ENCODE measurements at places on chromosomes 7 and 10.
A peak's percentile ranks its signal among the peaks of the same experiment; 100 is the strongest.

DNA sequence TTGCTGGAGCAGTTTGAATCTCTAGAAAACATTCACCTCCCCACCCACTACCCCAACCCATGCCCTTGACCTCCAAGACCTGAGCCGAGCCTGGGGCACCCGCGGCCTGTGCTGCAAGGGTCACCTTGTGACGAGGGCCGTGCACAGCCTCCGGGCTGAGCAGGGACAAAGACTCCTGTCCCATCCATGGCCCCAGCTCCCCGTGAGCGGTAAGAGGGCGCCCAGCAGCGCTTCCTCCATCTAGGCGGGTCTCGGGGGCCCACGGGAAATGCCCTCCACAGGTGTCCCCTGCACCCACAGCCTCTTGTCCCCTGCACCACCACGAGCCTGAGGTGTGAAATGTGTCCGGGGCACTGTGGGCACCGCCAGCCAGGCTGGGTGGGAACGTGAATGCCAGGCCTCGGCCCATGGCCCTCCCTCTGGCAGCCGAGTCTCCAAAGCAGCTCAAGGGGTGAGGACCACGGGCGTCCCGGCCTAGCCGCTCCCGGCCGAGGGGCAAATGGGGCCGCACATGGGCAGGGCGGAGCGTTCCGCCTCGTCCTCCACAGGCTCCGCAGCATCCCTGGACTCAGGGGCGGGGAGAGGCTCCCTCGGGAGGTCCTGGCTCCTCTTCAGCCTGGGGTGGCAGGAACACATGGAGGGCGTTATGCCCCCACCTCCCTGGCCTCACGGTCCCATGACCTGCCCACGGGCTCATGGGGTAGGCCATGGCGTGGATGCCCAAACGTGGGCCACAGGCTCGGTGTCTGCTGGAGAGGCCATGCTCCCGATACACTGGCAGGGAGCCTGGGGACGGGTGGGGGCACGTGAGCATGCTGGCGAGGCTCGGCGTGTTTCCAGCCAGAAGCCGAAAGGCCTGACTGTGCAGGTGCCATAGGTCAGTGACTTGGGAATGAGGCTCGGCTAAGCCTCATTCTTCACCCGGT, 21.1 kb downstream of the DPYSL4 start:
- no peak for DNase-seq

DNA sequence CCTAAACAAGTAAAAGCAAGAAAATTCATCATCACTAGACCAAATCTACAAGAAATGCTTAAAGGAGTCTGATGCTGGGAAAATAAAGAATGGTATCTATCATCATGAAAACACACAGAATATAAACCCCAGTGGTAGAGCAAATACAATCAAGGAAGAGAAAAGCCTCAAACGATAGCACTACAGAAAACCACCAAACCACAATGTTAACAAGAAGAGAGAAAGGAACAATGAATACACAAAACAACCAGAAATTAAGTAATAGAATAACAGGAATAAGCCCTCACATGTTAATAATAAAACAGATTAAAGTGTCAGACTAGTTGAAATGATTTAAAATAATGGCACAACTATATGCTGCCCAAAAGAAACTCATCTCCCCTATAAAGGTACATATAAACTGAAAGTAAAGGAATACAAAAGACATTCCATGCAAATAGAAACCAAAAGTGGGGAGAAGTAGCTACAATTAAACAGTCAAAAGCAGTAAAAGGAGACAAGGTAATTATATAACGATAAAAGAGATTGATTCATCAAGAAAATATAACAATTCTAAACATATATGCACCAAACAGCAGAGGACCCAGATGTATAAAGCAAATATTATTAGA, 77.3 kb downstream of the JMJD1C start:
- DNase-seq: no peak

- no peak for DNase-seq
Measured at GRCh38 chr7:41928781-41929180, 225.9 kb upstream of the INHBA start.

DNA sequence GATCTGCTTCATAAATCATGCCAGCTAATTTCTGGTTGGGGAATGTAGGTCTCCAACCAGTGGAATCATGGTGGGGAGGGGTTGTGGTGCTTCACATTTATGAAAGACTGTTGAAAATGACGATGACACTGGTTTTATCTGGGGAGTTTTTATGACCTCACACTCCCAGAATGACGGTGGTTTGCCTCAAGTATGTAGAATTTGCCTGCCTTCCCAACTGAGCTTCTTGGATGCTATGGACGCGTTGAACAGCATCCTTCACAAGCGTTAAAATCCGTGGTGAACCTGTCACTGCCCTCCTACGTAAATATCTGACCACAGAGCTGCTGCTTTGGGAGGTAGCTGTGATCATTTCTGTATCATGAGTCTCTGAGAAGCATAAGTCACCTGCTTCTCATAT, 3.3 kb downstream of the INSYN2A start:
- no peak for DNase-seq

- DNase-seq: no peak
Measured at GRCh38 chr7:108285003-108285368, 154.8 kb upstream of the LAMB4 start.

GRCh38 chr10:24168258-24169170, 40.4 kb upstream of the KIAA1217 start:
- DNase-seq: no peak

DNA sequence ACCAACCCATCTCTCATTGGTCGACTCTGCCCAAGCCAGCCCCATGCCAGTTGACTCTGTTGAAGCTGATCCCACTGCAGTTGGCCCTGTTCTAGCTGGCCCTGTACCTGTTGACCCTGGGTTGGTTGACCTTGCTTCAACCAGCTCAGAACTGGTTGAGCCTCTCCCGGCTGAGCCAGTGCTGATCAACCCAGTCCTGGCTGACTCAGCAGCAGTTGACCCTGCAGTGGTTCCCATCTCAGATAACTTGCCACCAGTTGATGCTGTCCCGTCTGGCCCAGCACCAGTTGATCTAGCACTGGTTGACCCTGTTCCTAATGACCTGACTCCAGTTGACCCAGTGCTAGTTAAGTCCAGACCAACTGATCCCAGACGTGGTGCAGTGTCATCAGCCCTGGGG, 7.4 kb downstream of the PPRC1 start:
- DNase-seq: no peak

DNA sequence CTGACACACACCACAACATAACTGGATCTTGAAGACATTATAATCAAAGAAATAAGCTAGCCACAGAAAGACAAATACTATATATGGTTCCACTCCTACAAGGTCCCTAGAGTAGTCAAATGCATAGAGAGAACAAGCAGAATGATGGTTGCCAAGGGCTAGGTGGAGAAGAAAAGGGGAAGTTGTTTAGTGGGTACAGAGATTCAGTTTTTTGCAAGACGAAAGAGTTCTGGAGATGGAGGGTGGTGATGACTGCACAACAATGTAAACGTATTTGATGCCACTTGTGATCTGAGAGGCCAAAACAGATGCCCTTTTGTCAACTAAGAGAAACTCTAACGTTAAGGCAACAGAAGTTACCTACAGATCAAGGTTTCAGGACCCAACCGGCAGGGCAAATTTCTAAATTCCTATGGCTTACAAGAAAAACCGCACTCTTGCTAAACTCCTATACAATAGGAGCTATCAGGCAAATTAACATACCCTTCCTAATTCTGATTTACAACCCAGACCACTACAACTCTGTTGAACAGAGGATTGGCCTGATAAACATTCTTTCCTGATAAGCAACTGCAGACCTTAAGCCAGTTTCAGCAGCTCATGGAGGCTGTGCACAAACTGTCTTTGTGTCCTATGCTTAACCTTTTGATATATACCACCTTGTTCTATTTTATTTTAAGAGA, 69.0 kb downstream of the FAM107B start:
- DNase-seq: peak; percentile 16

GRCh38 chr7:135160098-135160857, 10.2 kb downstream of the CYREN start:
- DNase-seq: peak; percentile 59

DNA sequence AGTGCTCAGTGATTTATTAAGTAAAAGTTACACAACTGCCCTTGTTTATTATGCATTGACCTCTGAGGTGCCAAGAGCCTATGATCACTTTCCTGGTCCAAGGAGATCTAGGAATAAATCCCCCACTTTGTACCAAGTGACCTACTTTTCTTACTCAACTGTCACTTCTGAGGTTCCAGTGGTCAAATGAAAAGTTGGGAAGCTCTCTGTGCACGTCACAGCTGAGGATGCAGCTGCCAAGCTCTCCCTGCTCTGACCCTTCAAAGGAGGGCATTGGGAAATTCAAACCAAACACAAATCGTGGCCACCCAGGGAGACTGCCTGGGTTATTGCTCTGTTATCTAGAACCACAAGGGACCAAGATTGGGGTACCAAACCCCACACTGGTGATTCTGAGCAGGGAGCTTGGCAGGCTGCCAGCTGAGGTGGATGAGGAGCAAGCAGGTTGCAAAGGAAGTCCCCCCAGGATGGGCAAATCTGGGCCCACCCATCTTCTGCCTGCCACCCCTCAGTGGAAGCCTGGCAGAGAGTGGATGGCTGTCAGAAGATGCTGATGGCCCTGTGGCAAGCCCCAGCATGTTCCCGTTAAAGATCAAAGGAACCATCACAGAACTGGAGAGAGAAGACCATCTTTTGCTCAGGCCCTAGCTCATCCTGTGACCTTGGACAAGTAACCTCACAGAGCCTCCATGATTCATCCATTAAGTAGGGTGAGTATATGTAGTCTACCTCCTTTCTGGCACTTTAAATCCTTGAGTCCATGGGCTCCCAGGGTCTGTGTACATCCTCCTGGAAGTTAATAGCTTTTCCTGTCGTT, 106.8 kb downstream of the PPP1R3C start:
- DNase-seq: no peak

GRCh38 chr7:81013083-81013817, 94.4 kb upstream of the SEMA3C start:
- DNase-seq: no peak
